KG1 (cell line): ENCODE measurements at places on chromosomes 1 and 21.

- no peak for DNase-seq
Observed at GRCh38 chr21:41634211-41634694, 126.3 kb upstream of the TMPRSS2 start.

DNA sequence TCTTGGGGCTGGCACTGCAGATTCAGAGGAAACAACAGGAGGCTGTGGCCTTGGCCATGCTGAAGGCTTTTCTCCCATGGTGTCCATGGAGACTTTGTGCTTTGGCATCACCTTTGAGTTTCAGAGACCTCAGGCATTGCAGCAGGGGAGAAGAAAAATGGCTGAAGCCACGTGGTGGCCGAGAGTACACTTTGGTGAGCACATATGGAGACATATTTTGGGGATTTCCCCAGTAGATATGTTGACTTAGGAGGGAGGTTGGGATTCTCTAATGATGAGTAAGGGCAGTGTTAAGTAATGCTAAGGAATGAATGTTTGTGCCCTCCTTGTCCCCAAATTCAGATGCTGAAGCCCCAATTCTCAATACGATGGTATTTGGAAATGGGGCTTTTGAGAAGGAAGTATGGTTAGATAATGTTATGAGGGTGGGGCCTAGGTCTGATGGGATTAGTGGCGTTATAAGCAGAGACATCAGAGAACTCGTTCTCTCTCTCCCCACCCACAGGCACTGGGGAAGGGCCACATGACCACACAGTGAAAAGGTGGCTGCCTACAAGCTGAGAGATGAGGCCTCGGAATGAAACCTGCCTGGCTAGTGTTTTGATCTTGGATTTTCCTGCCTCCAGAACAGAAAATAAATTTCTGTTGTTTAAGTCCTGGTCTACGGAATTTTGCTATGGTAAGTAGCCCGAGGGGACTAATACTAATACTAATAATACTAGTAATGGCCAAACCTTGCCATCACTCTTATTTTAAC, 98.6 kb downstream of the TBX19 start:
- DNase-seq, result no peak

DNA sequence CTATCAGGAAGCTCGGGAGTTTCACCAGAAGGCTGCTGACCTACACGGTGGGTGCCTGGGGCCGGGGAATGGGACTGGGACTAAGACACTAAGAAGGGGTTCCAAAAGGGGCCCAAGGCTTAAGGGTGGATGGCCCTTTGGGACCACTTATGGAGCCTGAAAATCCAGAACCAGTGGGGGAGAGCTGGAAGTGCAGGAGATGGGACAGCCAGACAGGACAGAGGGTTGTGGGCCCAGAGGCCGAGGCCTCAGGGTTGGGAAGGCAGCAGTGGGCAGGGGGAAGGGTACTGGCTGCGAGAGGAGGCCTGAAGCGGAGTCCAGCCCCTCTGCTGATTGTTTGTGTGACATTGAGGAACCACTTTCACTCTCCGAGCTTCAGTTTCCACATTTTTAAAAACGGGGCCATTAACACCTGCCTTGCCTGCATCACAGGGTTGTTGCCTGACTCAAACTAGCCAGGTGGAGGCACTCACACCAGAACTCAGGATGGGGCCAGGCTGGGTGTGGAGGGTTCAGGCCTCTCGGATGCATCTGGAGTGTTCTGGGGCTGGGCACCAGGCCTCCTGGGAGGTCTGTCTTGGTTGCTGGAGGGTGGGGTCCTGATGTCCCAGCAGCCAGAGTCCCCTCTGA, 3.0 kb downstream of the TTC24 start:
- DNase-seq, result no peak

DNA sequence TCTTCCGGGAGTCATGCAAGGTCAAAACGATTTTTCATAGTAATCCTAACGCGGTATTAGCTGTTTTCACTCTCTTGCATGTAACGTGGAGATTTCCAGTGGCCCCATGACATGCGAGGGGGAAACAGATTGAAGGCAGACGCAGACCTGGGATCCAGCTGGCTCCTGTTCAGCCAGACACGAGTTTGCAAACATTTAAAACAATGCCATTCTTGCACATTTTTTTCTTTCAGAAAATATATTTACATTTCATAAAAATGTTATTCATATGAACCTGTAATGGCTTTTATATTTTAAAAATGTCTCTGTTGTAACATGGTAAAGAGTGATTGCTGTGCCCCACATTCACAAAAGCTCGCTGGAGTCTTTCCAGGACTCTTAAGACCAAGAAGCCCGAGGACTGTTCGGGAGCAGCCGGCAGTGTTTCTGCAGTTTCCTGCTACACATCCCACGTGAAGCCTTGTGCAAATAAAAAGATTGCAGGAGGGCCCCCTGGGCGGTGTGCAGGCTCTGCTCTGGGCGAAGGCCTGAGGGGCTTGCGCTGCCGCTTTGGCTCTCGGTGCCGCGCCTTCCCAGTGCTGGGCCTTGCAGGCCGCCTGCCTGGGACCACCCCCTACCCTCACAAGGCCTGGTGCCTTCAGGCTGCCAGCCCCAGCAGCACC, 184.9 kb downstream of the DYRK1A start:
- DNase-seq, result no peak

- DNase-seq, result no peak
Observed at GRCh38 chr1:192846950-192847349, 38.1 kb downstream of the RGS2 start.

GRCh38 chr1:61887076-61887867, 145.0 kb downstream of the PATJ start:
- no peak for DNase-seq

DNA sequence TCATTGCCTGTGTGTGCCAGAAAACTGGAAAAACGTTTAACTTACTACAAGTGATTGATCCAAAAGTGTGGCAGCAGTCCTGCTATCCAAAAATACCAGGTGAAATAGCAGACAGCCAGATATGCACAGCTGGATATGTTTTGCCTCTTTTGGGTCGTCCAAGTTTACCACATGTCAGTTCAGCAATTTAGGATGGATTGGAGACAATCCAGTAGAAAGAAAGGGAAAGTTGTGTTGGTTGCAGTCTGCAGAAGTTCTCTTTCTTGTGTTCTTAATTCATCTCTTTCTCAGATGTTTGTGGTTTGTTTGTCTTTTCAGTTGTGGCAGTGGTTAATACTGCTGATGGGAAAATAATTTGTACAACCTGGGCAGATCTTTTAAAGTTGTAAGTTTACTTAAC, 645.0 kb downstream of the PTPRC start:
- no peak for DNase-seq

GRCh38 chr1:67609577-67610341, 75.2 kb upstream of the GADD45A start:
- no peak for DNase-seq

DNA sequence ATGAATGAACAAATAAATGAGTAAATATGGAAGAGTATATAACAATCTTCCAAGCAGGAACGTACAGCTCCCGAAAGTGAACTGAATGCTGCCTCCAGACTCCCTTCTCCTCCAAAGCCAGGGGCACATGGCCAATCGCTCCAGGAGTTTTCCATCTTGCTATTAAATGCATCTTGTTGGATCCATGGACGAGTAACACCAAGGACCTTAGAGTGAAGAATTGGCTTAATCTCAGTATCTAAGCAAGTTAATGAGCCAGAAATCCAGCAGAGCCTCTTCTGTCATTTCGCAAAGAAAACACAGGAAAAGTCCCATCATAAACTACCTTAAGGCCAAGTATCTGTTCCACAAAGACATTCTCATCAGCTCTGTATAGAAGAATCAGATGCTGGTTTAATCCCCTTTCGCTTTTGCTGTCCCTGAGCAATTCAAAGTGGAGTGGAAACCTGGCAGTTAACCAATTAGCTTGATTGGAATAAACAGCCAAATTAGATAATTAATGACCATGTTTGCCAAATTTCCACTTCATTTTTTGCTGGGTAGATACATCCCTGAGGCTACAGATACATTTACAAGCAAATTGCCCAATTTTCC, 116.0 kb downstream of the MIS18A start:
- no peak for DNase-seq

GRCh38 chr1:65109487-65109886, 38.5 kb upstream of the AK4 start:
- no peak for DNase-seq

- no peak for DNase-seq
Observed at GRCh38 chr1:231428377-231428776, 6.3 kb upstream of the EGLN1 start.

GRCh38 chr1:37420456-37420855, 53.9 kb upstream of the ZC3H12A start:
- DNase-seq, result no peak

DNA sequence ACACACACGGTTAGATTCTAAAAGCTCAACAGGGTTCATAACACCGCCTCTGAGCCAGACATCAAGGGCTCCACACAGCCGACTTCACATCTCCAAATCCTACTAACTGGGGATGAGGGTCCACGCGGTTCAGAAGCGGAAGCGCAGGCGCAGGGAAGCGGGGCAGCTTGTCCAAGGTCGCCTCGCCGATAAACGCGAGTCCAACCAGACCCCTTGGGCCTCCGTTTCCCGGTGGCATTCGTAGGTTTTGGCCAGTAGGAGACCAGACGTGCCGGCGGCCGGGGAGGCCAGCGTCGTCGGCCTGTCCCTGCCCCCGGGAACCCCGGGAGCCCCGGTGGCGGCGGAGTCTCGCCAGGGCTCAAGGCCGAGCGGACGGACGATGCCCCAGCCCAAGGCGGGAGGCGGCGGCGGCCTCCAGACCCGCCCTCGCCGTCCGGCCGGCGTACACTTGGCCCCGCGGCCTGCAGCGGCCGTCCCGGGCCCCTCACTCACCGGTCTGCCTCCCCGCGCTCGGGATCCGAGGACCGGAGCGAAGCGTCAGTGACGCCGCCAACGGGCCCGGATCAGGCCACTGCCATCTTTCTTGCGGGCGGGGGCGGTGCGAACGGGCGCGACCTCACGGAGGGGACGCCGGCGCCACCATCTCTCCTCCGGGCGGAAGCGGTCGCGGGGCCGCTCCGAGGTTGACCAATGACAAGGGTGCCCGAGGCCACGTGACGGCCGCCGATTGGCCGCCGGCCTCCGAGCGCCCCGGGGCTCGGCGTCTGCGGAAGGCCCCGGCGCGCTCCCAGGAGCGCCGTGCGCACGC, at the start of gene SDF4:
Gene SDF4 (minus strand): TSS at position 602 of the 808 bp plus-strand sequence. CDS start 3,229 bp downstream, outside the sequence.
- peak; percentile 80 for DNase-seq

DNA sequence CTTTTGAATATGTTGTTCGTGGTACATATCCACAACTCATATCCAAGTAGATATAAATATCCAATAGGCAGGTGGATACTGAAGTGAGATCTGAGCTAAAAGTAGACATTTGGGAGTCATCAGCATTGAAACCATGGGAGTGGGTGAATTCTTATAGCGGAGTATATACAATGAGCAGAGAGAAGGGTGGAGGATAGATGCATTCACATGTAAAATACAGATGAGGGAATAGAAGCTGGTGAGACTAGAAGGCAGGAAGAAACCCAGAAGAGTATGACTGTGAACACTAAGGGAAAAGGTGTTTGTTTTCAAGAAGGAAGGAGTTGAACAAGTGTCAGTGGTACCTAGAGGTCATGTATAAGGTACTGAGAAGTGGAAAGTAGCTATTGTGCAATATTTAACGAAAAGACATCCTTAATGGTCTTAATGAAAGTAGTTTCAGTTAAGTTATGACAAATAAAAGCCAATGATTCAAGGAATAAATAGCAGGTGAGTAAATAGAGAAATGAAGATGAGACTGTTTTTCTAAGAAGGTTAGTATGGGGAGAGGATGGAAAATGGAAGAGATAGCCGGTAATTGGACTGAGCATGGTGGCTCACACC, 181.6 kb upstream of the CACYBP start:
- DNase-seq, result no peak

GRCh38 chr1:245717611-245718010, 562.8 kb downstream of the KIF26B start:
- DNase-seq, result no peak

DNA sequence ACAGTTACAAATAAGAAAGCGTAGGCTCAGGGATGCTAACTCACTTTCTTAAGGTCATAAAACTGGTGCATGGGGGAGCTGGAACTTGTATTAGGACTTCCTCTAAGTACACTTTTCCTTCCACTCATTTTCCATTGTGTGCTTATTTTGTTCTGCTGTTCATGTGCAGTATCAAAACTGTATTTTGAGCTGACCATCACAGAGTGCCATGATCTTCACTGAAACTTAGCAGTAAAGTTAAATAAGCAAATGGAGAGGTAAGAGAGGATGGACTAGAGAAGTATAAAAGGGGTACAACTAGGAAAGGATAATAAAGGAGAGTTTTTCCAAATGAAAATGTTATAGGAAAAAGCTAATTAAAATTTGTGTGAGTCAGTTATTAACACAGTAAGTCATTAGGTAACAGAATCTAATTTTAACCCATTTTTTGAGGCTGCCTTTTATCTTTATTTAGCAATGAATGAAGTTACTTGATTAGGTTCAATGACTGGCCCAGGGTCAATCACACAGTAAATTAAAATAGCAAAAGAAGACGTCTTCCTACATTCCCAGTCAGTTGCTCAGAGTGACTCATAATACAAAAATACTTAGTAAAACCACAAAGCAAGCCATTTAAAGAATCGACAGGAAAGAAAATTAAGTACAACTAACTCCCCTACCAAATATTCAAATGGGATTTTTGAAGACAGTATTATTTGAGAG, 165.8 kb upstream of the C1orf105 start:
- peak; percentile 6 for DNase-seq

GRCh38 chr1:166221316-166221715, 54.5 kb upstream of the FAM78B start:
- DNase-seq, result no peak
